ENCODE measurements at places on chromosomes 6 and 20. TPM values are rescaled to one million over a fixed set of nuclear protein-coding genes. Genes with fewer than 3 reads are reported as not detected.

EYS gene
- total RNA-seq = not detected

SASH1 gene
- 136 TPM for total RNA-seq

TREM1 gene
- total RNA-seq = not detected

PABPC1L gene
- total RNA-seq = 13.6 TPM

OR11A1 gene
- total RNA-seq = not detected

MAP3K5 gene
- 4.6 TPM for total RNA-seq

KIF25 gene
- not detected for total RNA-seq

SLC4A11 gene
- 10.9 TPM for total RNA-seq

NKAIN4 gene
- total RNA-seq = 4.8 TPM

TTBK1 gene
- not detected for total RNA-seq

SSTR4 gene
- total RNA-seq = not detected

GCNT2 gene
- total RNA-seq = 16.6 TPM

JAG1 gene
- total RNA-seq = 104 TPM

IL17F gene
- not detected for total RNA-seq

SIRPA gene
- total RNA-seq = 35.6 TPM

YTHDF1 gene
- total RNA-seq = 44.0 TPM

OPRM1 gene
- not detected for total RNA-seq

TRIM15 gene
- not detected for total RNA-seq

FNDC11 gene
- total RNA-seq = 0.44 TPM

CNBD2 gene
- 8.4 TPM for total RNA-seq

GDAP1L1 gene
- not detected for total RNA-seq
